Kidney (tissue), 22 donors: ENCODE measurements at places on chromosomes 7 and 10. TPM values are rescaled to one million over a fixed set of nuclear protein-coding genes. Genes with fewer than 3 reads are reported as not detected.

DNA sequence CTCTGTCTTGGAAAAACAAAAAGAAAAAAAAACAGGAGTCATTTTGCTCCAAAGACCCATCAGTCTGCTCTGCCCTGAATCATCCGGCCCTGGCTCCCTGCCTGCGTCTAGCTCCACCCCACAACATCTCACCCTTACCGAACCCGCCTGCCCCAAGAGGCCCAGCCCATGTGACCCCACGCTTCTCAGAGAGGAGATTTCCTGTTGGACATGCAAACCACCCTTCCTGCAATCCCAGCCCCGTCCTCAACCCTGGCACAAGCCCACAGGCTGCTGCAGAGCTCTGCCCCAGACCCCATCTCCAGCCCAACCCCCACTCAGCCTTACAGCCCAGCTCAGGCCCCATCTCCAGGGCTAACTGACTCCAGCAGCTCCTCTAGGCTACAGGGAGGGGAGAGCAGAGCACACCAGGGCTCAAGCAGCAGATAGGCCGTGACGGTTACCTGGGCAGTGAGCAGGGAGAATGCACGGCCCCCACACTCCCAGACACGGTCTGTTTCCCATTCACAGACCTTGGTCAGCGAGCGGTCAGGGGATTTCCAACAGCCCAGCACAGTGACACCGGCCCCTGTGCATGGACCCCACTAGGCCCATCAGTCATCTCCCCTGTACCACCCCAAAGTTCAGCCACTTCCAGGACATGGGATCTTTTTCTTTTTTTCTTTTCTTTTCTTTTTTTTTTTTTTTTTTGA is 69.9 kb upstream of the GTF2I start:
- peak; percentile 98 for DNase-seq

DNA sequence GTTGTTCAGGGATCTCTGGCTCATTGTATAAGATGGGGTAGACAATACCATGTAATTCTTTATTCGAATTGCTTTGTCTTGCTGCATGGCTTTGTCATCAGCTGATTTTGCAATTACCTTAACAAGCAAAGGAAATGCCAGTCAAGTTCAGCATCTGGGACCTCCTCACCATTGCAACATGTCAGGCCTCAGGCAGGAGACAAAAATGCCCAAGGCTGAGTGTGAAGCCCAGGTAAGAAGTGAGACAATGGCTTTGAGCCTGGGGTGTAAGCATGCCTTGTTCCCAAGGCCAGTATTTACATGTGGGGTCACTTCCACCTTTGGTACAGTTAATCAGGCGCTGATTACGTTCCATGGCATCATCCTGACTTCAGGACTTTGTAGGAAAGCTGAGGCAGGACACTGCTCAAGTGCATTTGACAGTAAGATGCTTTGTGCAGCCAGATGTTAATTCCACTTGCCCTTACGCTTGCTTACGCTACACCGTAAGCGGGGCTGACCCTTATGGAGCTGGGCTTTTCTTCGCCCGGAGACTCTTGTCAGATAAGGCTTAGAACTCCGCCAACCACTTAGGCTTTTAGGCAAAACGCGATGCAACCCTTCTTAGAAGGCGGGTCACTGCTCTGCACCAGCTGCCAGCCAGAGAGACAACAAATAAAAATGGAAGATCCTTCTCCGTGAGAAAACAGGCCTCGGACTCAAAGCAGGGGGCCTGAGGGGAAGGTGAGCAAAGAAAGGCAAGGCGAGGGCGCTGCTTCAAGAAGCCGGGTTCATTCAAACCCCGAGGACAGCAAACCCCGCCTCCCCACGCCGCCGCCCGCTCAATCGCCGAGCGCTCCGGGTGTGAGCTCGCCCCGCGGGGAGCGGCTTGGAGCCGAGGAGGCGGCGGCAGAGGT is 1.3 kb upstream of the SP4 start:
- DNase-seq: no peak

DNA sequence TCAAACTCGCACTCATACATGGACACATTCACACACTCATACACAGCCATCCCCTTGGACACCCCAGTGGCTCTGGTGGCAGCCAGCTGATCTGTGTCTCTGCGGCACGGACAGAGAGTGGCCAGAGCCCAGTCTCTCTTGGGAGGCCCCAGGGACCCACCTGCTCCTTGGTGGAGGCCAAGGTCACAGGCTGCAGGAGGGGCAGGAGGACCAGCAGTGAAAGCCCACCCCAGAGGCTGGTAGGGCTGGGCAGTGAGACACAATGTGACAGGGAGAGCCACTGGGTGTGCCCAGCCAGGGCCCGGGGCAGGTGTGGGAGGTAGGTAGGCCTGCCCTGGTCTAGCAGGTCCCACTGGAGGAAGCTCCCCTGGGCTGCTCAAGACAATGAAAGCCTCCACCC is 18.5 kb downstream of the SHH start:
- DNase-seq: no peak

DNA sequence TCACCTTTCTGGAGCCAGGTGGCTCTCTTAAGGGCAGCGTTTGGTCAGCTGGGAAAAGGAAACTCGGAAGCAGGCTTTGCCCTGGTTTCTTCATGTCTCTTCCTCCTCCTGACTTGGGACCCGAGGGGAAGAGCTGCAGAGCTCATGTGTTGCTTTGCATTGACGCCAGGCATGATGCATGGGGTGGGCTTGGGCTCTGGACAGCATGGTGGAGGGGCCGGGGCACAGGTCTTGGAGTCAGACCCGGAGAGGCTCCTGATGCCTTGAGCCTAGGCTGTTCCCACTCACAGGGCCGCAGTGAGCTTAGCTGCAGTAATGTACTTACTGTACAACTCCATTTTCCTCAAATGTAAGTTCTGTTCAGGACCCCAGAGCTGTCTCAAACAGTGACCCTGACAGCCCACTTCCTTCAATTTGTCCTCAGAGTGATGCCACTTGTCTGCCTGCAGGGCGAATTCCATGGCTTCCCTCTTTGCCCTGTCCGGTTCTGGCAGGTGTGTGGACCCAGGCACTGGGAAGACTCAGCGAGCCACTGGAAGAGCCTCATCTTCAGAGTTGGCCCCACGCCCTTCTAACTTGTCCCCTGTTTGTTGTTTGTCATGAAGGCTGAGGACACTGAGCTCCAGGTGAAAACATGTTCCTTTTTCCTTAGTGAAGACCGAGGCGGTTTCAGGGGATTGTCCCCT is 50.2 kb downstream of the ZNF467 start:
- DNase-seq: peak; percentile 19

DNA sequence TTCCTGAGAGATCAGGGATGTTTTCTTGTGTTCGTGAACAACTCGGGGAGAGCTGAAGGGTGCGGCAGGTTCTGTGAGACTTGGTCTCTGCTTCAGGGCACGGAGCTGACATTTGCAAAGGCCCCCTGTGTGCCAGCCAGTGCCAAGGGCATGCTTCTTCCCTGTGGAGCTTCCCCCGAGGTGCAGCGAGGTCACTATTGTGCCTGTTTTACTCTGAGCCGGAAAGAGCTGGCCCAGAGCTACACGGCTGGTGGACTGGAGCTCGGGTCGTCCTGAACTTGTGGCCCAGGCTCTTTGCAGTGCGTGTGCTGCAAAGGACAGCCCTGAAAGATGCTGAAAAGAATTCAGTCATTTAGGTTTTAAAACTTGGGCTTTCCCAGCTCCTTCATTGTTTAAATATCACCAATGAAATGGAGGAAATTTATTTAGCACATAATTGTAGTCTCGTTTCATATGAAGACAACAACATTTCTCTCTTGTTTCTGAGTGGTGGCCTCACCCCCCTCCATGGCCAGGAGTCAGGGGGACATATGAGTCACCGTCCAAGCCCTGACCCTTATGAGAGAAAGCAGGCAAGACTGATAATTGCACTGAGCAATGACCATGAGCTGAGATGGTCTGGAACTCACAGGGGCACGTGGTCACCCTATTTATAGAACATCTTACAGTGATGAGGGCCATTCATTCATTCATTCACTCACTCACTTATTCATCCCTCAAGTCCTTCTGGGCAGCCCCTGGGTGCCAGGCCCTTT is 102.6 kb downstream of the PTPRE start:
- DNase-seq: no peak

- DNase-seq: no peak
These were observed 85.2 kb upstream of the EGFR start for GRCh38 chr7:54933643-54934042.

DNA sequence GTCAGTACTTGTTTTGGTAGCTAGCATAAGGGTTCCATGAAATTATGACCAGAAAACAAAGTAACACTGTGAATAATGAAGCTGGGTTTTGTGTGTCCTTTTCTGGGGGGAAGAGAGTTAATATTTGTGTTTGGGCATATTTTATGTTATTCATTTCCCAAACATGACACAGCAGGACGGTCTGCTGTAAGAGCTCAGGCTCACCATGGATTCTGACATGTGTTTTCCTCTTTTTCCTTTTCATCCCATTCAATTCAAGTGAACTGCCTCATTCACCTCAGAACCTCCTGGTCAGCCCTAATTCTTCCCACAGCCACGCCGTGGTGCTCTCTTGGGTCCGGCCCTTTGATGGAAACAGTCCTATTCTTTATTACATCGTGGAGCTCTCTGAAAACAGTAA is 685.9 kb downstream of the SDK1 start:
- no peak for DNase-seq

DNA sequence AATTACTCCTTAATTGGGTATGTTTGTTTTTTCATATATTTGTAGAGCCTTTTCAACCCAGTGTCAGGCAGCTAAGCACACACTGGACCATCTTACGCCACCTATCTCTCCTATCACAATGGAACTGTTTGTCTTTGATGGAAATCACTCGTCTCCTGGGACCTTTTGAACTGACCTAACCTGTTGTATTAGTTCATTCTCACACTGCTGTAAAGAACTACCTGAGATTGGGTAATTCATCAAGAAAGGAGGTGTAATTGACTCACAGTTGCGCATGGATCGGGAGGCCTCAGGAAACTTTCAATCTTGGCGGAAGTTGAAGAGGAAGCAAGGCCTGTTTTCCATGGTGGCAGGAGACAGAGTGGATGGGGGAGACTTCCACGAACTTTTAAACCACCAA is 182.0 kb downstream of the TCERG1L start:
- no peak for DNase-seq

- no peak for DNase-seq
These were observed 25.6 kb downstream of the CDK1 start for GRCh38 chr10:60803865-60804264.

The PDZD7 gene
- 1.9 TPM for polyA plus RNA-seq

The CNTNAP2 gene
- 0.06 TPM for polyA plus RNA-seq

The CRTAC1 gene
- 7.2 TPM for polyA plus RNA-seq

The EGR2 gene
- 0.30 TPM for polyA plus RNA-seq

The SPDYE11 gene
- not detected for polyA plus RNA-seq

The INHBA gene
- 0.49 TPM for polyA plus RNA-seq
